Esophagus mucosa (tissue), 1 donor: ENCODE measurements at places on chromosomes 12 and 14. TPM values are rescaled to one million over a fixed set of nuclear protein-coding genes. Genes with fewer than 3 reads are reported as not detected.

GRCh38 chr12:46082490-46083200, 92.3 kb upstream of the SCAF11 start:
- ATAC-seq, result peak; percentile 47

DNA sequence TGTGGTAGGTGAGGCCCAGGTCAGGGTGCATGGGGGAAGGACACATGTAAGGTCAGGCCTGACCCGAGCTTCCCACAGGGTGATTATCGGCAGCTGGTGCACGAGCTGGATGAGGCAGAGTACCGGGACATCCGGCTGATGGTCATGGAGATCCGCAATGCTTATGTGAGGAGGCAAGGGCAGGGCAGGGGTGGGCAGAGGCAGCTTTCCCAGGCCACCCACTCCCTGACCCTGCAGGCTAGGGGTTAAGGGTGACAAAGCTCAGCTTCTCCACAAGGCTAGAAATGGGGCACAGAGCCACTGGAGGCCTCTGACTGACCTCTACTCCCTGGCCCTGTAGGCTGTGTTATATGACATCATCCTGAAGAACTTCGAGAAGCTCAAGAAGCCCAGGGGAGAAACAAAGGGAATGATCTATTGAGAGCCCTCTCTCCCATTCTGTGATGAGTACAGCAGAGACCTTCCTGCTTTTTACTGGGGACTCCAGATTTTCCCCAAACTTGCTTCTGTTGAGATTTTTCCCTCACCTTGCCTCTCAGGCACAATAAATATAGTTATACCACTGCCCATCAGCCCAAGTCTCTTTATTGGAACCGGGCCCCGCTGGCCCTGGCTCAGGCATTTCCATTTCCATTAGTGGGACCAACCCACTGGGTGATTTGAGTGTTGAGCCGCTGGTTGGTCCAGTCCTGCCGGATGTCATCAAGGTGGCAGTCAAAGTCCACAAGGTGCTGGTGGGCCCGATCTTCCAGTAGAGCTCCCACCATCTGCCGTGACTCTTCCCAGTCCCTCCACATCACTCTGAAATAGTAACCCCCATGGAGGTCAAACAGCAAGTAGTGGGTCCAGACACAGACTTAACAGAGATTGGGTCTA, 2.6 kb downstream of the PSME1 start:
- no peak for ATAC-seq

DNA sequence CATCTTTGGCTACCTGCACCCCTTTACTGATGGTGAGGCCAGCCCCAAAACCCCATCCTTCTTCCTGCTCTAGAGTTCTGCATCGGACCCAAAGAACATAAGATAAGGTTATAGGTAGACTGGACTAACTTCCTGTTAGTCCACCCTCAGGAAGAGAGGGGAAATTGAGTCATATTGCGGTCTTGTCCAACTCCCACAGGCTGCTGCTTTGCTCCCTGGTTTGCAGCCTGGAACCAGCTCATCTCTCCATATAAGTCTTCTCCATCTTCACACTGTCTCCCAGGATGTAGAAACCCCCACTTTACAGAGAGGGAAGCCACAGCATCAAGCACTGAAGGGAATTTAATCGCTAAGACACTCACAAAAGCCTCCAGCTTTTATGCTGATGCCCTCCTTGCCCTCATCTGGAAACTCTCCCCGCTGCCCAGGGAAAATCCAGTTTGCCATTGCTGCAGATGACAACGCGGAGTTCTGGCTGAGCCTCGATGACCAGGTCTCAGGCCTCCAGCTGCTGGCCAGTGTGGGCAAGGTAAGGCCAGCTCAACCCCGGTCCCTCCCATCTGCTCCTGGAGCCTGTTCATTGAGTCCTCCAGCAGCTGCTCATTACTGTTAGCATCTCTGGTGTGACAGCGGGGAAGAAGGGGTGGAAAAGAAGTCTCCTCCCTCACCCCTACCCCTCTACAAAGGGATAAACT, 85.3 kb downstream of the B4GALNT3 start:
- ATAC-seq, result no peak

DNA sequence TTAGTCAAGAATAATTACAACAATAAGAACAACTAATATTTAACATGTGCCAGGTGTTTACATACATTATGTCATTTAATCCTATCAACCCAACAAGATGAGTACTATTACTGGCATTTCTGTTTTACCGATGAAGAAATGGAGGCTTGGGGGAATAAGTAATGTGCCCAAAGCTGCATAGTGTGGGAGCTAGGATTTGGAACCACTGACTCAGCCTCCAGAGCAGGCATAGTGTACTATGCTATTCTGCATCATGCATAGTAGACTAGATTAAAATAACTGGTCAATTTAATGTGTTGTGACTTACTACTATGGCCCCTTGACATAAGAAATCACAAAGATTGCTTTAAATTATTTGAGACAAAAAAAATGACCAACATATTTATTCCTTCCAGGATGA, 9.5 kb downstream of the GPR19 start:
- no peak for ATAC-seq

GRCh38 chr14:66038618-66039017, 447.6 kb upstream of the CCDC196 start:
- ATAC-seq, result peak; percentile 90

EPYC gene
- not detected for total RNA-seq

GRCh38 chr12:20368114-20368650, at the start of gene PDE3A:
TSS of gene PDE3A (plus strand) at chr12:20368537. CDS start at chr12:20369285, 748 bp downstream.
- ATAC-seq, result peak; percentile 37

KLRC2 gene
- 0.60 TPM for total RNA-seq

GRCh38 chr14:89232265-89233070, 184.6 kb downstream of the FOXN3 start:
- peak; percentile 87 for ATAC-seq

PIANP gene
- total RNA-seq, result not detected

DNA sequence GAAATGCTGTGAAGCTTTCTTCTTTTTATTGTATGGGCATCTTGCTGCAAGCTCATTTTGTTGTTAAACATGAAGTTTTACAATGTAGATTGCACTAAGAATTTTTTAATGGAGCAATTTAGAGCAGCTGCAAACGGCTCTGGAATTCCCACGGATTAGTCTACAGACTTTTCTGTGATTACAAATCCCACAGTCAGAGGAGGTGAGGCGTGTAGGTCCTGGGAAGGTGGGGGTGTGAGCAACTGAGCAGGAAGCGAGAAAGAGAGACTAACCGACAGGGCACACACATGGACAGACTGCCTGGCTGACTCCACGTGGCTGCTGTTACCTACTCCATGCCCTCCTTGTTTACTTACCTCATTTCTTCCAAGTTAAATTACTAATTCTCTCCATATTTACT, 348.5 kb downstream of the NPAS3 start:
- ATAC-seq, result no peak

ALDH1L2 gene
- total RNA-seq, result 6.0 TPM

GRCh38 chr14:72525087-72525915, 368.6 kb downstream of the DPF3 start:
- ATAC-seq, result no peak

DNA sequence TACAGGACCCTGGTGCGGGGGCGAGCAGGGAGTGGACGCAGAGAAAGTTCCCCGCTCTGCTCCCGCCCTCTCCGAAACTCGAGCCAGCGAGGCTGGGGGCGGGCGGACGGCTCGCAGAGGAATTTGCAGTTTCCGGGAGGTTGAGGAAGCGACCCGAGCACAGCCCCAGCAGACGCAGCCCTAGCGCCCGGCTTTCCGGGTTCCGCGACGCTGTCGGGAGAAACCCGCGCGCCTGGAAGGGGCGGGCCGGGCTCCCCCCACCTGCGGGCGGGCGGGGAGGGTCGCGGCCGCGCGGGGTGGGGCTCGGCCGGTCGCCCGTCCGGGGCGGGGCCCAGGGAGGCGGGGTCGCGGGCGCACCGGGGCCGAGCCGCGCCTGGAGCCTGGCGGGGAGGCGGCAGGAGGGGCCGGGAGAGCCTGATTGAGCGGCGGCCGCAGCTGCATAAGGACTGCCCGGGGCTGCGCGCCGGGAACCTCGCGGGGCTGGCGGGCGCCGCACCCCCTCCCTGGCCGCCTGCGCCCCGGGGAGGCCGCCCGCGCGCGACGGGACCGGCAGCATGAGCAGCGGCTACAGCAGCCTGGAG, at the start of gene RASSF3:
TSS of gene RASSF3 (plus strand) at position 417 of the 581 bp plus-strand sequence. CDS start at position 555, 138 bp downstream.
- peak; percentile 85 for ATAC-seq

- no peak for ATAC-seq
Measured at GRCh38 chr14:92586963-92587699, 73.5 kb downstream of the RIN3 start.

DNA sequence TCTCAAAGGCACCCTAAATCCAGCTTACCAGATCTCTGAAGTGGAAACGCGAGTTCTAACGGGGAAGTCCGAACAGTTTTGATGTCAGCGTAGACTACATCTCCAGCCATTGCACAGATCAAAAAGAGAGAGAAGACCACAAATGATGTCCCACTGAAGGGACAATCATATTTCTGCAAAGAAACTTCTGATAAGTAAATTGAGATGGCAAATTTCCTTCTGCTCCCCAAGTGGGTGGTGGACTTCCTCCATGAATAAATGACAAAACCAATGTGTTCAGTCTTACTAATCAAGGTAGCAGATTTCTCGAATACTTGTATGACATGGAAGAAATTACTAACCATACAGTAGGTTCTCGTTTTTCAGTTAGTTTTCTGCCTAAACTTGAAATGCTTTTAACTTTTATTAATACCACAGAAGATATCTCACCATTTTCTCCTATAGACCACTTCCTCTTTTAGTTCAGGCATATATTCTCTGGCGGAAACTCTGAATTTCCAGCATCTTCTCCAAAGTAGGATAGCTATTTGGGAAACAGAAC, at the start of gene CLECL1:
TSS of gene CLECL1 (minus strand) at position 177 of the 541 bp plus-strand sequence.
- ATAC-seq, result no peak

ALDH2 gene
- total RNA-seq, result 135 TPM

DNA sequence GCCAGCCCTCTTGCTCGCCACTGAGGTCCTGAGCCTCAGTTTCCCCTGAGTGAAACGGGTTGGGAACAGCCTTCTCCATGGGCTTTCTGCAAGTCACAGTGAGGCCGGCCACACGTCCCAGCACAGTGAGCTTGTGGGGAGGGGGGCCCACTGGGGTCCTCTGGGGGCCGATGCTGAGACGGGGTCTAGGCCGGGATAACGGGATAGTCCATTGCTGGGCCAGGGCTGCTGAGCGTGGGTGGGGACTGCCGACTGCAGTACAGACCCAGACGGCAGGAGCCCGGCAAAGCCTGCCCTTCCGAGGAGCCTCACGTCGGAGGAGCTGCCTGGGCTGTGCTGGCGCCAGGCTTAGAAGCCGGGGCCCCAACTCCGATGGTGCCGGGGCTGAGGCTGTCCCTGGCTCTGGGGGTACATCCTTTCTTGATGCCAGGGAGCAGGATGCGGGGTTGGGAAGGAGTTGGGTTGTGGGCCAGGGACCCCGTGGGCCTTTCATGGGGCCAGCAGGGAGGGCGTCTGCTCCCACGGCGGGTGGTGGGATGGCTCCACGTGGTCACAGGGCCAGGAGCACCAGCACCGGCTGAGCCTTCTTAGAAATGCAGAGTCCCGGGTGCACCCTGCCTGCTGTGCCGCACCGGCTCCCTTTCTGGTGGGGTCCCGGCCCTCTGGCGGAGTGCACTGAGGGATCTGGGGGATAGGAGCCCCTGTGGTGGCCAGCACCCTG, 24.2 kb downstream of the NOC4L start:
- ATAC-seq, result no peak

DNA sequence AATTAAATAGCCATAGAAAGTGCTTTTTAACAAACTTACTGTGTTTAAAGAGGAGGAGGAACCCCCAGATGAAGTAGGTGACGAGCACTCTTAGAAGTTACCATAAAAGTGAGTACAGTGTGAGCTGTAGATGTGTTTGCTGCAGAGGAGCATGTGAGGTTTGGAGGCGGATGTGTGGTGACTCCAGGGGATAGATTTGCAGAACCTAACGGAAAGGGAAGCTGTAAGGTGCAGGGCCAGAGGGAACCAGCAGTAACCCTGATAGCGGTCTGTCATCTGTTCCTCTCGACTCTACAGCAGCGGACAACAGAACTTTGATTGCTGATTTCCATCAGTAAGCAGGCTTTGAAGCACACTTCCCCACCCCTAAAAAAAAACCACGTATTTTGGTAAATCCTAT, 5.2 kb downstream of the CALM1 start:
- no peak for ATAC-seq

GRCh38 chr14:92673601-92674150, 74.8 kb downstream of the LGMN start:
- ATAC-seq, result no peak

DNA sequence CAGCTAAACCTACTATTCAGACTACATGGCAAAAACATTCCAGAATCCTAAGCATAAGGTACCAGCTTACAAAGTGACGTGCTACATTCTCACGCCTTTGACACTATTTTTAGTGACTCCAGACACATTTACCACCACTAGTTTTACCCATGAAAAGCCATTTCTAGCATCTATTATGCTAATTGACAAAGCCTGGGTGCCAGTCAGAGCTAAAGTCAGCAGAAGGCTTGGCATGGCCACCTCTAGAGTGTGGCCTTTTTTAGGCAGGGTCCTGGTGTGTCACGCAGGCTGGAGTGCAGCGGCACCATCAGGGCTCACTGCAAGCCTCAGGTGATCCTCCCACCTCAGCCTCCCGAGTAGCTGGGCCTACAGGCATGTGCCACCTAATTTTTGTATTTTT, 75.7 kb downstream of the NT5DC3 start:
- ATAC-seq, result no peak

DNA sequence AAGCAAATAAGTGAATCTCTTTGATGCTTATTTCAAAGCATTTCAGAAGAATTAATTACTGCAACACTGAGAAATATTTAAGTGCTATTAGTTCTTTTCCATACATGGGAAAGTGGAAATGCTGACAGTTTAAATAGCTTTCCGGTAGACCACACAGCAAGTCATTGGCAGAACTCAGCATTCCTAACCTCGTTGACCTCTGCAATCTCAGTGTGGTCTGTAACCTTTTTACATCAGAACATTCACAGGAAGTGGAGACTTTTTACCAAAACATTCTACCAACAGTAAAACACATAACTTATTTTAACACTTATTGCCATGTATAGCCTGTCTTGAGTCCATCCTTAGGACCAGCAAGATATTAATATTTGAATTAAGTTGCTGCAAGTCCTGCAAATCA, 249.5 kb upstream of the DCN start:
- no peak for ATAC-seq

DNA sequence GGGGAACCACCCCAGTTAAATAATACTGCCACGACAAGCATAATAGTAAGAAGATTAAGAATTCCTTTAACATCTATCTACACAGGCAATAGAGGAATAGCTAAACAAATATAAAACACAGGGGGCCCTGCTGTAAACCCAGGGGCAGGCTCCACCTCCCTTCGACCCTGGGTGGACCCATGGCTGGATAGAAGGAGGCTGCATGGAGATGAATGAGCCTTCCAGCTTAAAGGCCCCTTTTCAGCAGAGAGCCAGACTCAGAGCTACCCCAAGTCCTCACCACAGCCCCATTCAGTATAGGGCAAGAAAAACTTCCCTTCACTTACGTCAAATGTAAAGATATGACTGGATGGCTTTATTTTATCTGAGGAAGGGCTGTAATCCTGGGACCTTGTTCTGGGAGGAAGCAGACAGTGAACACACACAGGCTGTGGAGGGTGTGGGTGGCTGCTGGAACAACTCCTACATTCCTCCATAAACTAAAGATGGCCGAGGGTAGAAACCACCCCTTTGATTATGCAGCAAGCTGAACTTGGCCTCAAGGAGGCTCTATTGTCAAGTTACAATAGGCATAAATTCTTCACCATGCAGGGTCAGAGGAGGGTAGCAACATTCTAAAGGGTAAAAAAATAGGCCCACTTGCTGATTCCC, 30.4 kb downstream of the NUAK1 start:
- no peak for ATAC-seq
